Stimulated activated CD8-positive, alpha-beta memory T cell treated with anti-CD3 and anti-CD28 coated beads, Interleukin-12 subunit alpha, Interleukin-12 subunit beta, amount 100 ng/mL, for 4 hours (primary cell): ENCODE measurements at places on chromosomes 11 and 22.

GRCh38 chr11:69267395-69267805 is 26.6 kb upstream of the MYEOV start:
- no peak for DNase-seq

DNA sequence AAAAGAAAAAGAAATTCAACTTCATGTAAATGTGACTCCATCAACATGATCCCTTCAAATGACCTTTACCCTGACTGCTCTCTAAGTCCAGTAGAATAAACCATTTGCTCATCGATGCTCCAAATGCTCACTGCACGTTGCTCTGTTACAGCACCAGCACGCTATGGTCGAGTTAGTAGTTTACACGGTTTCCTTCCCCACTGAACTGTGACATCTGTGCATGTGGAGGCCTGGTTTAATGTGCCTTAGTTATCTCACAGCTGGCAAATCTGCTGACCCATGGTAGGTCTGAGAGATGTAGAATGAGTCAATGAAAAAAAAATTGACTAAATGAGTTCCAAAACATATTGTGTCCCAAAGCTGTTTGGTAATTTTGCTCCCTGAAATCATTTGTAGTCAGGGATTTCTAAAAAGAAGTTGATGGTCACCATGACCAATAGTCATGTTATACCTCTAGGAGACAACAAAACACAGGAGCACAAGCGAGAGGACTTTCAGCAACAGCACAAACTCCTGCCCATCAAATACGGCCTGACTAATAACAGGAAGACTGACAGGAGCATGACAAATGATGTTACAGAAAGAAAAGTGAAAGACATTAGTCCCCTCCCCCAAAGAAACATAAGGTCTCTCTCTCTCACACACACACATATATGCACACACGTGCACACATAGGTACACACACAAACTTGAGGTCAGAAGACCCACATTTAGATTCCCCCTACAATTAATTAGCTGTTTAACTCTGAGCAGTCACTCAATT is 624.5 kb downstream of the OPCML start:
- no peak for DNase-seq

DNA sequence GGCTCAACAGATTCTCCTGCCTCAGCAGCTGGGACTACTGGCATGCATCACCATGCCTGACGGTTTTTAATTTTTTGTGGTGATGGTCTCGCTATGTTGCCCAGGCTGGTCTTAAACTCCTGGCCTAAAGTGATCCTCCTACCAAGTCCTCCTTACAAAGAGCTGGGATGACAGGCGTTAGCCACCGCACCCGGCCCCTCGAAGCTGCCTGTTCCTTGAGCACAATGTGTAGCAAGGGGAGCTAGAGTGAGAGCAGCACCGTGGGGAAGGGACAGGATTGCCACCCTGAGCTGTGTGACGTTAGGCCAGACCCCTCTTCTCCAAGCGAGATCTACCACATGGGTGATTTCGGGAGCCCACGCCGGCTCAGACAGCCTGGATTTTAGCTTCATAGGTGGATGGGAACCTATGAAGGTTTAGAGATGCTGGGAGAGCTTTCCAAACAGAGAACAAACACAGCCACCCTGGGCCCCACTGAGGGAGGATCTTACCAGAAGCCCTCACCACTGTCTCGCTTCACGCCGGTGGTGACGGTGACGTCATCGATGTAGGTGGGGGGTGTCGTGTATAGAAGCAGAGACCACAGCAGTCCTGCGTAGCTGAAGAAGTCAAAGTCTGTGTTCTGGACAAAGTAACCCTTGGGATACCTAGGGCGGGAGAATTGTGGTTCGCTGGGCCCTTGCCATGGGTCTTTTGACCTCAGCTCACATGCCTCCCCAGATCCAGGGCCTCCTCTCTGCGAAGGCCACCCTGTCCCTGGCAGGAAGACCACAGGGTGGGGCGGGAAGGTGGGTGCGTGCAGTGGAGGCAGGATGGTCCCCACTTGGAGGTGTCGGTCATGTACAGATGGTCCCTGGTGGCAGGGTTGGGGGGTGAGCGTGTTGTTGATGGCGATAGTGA is 23.1 kb downstream of the RGL4 start:
- DNase-seq: no peak

DNA sequence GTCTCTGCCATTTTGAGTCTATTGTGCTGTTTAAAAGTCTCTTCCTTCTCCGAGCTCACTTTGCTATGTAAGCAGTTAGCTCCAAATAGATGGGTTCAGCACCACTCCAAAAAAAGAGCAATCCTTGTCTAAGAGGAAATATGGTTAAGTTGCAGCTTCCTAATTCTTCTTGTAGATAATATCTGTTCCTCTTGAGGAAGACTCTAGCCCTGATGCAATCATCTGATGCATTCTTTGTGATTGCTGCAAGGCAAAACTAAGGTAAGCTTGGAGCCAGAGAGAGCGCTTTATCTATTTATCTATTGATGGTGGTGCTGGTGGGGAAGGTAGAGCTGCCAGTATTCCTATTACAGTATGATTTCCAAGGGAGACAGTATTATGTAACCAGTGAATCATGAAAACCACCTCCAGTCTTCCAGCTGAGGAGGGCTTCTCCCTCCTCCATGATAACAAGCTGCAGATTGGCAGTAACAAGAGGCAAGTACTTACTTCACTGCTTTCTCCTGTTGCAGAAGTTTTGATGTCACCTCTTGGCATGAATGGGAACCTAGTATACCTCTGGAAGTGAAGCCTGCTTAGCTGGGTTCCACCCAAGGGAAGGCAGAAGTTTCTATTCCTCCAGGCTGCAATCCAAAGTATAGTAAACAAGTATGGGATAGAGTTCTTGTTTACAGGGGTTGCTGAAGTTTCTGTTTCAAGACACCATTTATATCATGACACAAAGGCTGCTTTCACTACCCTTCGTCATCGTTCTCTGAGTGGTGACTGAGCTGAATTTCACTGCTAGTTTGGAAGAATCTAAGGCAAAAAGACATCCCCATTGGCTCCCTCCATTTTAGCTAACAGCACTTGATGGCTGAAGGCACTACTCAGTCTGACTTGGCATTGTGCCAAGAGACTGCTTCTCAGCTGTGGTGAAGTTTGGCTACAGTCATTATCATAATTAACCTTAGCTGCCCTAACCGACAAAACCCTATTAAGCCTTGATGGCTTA is 49.7 kb downstream of the FDX1 start:
- no peak for DNase-seq

DNA sequence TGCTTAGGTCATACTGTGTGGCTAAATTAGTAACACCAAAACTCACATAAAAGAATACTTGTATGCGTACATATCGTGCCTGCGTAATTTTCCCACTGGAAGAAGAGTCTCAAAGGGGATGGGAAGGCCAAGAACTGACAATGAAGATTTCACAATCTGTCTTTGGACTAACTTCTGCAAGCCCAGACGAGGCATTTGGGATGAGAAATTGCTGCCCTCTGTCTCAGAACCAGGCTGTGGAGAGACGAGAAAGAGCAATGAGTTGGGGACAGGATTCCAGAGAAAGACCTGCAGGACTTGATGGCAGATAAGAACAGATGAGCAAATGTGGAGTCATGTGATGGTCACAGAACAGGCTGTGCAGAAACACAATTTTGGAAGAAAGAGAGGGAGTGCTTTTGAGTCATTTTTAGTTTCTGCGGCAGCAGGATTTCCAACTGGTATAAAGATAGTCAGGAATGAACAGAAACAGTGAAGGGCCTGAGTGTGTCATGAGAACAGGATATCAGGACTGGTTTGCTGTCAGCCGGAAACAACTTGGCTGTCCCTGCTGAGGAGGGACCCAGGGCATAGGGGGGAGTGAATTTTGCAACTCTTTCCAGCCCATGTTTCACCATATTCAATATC is 82.7 kb upstream of the CTSC start:
- DNase-seq: no peak

- DNase-seq: no peak
Observed at GRCh38 chr11:71996946-71997345, 1.8 kb upstream of the IL18BP start.

DNA sequence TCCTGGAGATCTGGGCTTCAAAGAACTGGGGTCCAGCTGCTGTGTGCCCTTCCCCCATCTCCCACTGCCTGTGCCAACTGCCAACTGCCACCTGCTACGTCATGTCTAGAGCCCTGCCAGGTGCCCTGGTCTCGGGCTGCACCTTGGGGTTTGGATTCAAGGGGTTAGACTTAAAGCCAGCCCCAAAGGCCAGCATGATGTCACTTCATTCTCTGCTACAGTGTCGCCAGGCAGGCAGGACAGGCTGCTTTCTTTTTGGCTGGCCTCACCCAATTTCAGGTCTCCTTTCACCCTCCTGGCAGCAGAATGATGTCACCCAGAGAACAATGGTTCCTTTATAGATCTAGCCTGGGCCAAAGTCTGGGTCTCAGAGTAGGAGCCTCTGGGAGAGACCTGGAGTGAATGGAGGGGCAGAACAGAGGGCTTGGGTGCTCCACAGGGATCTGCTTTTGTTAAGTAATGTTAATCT is 79.5 kb upstream of the CRYBB3 start:
- DNase-seq: no peak
